ENCODE measurements at places on chromosomes 7 and 10.

GRCh38 chr10:70925377-70926225 lies 37.2 kb upstream of the PCBD1 start:
- no peaks in the 10 kb centered on the region for H3K4me1 ChIP-seq
- H3K4me3 ChIP-seq, result no peak overlapping the region
- H3K27me3 ChIP-seq, result no peaks in the 10 kb centered on the region
- H3K27ac ChIP-seq, result no peak overlapping the region
- H3K36me3 ChIP-seq, result no peaks in the 10 kb centered on the region

- no peak overlapping the region for H3K27ac ChIP-seq
- H3K36me3 ChIP-seq, result no peaks in the 10 kb centered on the region
Observed at GRCh38 chr7:48090095-48090805, 1.2 kb downstream of the UPP1 start.

GRCh38 chr7:121339082-121339481 lies 10.3 kb downstream of the WNT16 start:
- no peak overlapping the region for H3K27ac ChIP-seq
- H3K27me3 ChIP-seq, result no peaks in the 10 kb centered on the region
- H3K4me1 ChIP-seq, result no peaks in the 10 kb centered on the region

DNA sequence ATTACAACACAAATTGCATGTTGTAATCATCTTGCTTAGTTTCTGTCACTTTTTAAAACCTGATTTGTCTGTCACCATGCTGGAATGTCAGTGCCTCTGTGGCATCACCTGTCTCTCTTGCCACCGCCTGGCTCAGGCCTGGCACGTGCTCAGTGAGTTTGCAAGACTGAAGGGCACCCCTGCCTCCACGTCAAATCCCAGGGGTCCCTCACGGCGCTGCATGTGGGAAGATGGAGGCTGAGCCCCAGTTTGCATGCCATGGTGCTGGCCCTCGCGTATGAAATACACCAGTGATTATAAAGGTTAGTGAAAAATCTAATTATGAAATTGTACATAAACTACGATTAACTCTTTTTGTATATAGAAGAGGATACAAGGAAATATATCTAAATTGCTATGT lies 51.9 kb upstream of the VIPR2 start:
- H3K4me3 ChIP-seq, result no peak overlapping the region
- H3K36me3 ChIP-seq, result no peaks in the 10 kb centered on the region
- no peak for DNase-seq
- no peaks in the 10 kb centered on the region for H3K27me3 ChIP-seq
- peaks cover 12% of the 10 kb centered on the region for H3K4me1 ChIP-seq

DNA sequence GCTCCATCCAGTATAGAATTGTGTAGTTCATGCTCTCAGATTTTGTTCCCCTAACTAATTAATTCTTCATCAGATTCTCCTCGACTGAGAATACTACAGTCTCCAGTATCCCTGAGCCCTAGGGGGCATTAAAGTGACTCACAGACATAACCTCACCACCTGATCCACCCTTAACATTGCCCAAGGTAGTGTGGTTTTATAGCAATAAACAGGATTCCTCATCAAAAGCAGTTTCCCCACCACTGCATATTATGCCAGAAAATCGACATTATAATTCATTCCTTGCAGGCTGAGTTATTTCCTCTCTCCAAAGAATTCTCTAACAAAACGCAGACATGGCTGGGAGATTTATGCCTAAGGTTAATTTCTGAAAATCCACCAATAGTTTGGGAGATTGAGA lies 1402.5 kb upstream of the CELF2 start:
- H3K27me3 ChIP-seq, result no peaks in the 10 kb centered on the region
- H3K27ac ChIP-seq, result no peak overlapping the region
- H3K36me3 ChIP-seq, result no peaks in the 10 kb centered on the region

Data from ovary (tissue), 10 donors.